Adrenal gland (tissue), 19 donors: ENCODE measurements at places on chromosomes 5 and 9. TPM values are rescaled to one million over a fixed set of nuclear protein-coding genes. Genes with fewer than 3 reads are reported as not detected.

Gene DAB2
- total RNA-seq = 168 TPM

GRCh38 chr5:127428748-127429147 is 88.7 kb upstream of the PRRC1 start:
- no peaks in the 10 kb centered on the region for H3K36me3 ChIP-seq
- H3K4me1 ChIP-seq = no peaks in the 10 kb centered on the region
- no peak overlapping the region for H3K4me3 ChIP-seq
- no peak overlapping the region for H3K27ac ChIP-seq
- no peak for DNase-seq
- H3K27me3 ChIP-seq = no peaks in the 10 kb centered on the region

Gene ELL2
- 15.2 TPM for total RNA-seq

- no peaks in the 10 kb centered on the region for H3K36me3 ChIP-seq
- no peaks in the 10 kb centered on the region for H3K4me1 ChIP-seq
- DNase-seq = no peak
- no peak overlapping the region for H3K4me3 ChIP-seq
- no peaks in the 10 kb centered on the region for H3K27me3 ChIP-seq
- H3K27ac ChIP-seq = no peak overlapping the region
Observed at GRCh38 chr9:134210908-134211810, 46.8 kb upstream of the RNU6ATAC start.

- no peaks in the 10 kb centered on the region for H3K4me1 ChIP-seq
- H3K27ac ChIP-seq = no peak overlapping the region
Observed at GRCh38 chr5:149618581-149619248, 37.4 kb downstream of the ARHGEF37 start.

GRCh38 chr9:98150164-98150563 is 31.1 kb upstream of the TRIM14 start:
- DNase-seq = no peak
- H3K4me3 ChIP-seq = no peak overlapping the region
- no peaks in the 10 kb centered on the region for H3K27me3 ChIP-seq
- peaks cover 7% of the 10 kb centered on the region for H3K4me1 ChIP-seq
- H3K27ac ChIP-seq = no peak overlapping the region

DNA sequence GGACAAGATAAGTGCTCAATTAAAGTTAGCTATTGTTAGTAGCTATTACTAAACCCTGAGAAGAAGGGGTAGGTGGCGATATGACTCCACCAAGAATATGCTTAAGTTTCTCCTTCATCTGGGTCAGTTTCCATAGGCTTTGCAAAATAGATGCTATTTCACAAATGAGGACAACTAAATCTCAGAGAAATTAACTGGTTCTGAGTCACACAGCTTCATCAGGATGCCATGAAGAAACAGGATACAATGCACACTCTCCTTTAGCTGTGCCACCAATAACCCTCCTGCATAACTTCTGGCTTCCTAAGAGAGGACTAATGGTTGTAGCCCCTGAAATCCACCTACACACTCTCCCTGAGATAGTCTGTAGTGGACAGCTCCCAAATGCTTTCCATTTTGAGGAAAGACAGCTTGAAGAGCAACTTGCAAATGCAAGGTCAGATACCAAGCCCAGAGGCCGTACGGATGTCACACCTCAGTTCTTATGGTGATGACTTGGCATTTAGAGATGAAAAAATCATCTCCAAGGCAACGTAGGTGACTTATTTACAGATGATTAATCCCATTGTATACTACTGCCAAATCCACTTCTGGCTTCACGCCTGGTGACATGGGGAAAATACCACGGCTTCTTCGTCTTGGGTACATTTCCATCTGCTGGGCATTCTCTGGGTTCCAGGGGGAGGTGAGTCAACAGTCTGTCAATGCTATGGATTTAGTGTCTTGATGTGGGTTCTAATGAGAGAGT is 251.4 kb upstream of the IL12B start:
- no peaks in the 10 kb centered on the region for H3K4me1 ChIP-seq
- H3K27me3 ChIP-seq = no peaks in the 10 kb centered on the region
- H3K36me3 ChIP-seq = no peaks in the 10 kb centered on the region
- peak; percentile 81 for DNase-seq
- no peak overlapping the region for H3K4me3 ChIP-seq

- no peak overlapping the region for H3K27ac ChIP-seq
- H3K4me1 ChIP-seq = peaks cover 52% of the 10 kb centered on the region
- H3K36me3 ChIP-seq = no peaks in the 10 kb centered on the region
- H3K4me3 ChIP-seq = no peak overlapping the region
- peak; percentile 4 for DNase-seq
Observed at GRCh38 chr5:139063664-139064054, 134.5 kb downstream of the SIL1 start.

- H3K36me3 ChIP-seq = no peaks in the 10 kb centered on the region
- H3K27me3 ChIP-seq = no peaks in the 10 kb centered on the region
- no peak for DNase-seq
- no peak overlapping the region for H3K4me3 ChIP-seq
Observed at GRCh38 chr5:81225463-81225862, 7.7 kb upstream of the CKMT2 start.

- no peaks in the 10 kb centered on the region for H3K4me1 ChIP-seq
- no peak overlapping the region for H3K4me3 ChIP-seq
- no peak overlapping the region for H3K27ac ChIP-seq
- no peak for DNase-seq
- no peaks in the 10 kb centered on the region for H3K36me3 ChIP-seq
- peaks cover 4% of the 10 kb centered on the region for H3K27me3 ChIP-seq
Observed at GRCh38 chr9:73076970-73077369, 74.7 kb upstream of the ANXA1 start.

- H3K27ac ChIP-seq = no peak overlapping the region
- no peaks in the 10 kb centered on the region for H3K4me1 ChIP-seq
- no peak for DNase-seq
- no peaks in the 10 kb centered on the region for H3K27me3 ChIP-seq
- peaks cover under 1% of the 10 kb centered on the region for H3K36me3 ChIP-seq
Observed at GRCh38 chr5:43281840-43282658, 31.2 kb downstream of the HMGCS1 start.

- no peaks in the 10 kb centered on the region for H3K27me3 ChIP-seq
- no peak overlapping the region for H3K27ac ChIP-seq
- no peak for DNase-seq
Observed at GRCh38 chr5:124996764-124997077, 250.3 kb upstream of the ZNF608 start.

Gene CCDC127
- total RNA-seq = 7.6 TPM

Gene ANKRD33B
- total RNA-seq = 0.25 TPM

DNA sequence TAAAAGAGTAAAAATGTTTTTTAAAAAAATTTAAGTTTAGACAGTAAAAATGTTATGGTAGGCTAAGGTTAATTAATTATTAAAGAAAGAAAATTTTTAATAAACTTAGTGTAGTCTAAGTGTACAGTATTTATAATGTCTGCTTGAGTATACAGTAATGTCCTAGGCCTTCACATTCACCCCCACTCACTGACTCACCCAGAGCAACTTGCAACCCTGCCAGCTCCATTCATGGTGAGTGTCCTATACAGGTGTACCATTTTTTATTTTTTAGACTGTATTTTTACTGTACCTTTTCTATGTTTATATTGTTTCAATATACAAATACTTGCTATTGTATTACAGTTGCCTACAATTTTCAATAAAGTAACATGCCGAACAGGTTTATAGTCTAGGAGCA is 234.1 kb downstream of the AUH start:
- no peak for DNase-seq
- H3K4me1 ChIP-seq = peaks cover 4% of the 10 kb centered on the region
- no peaks in the 10 kb centered on the region for H3K27me3 ChIP-seq
- H3K27ac ChIP-seq = no peak overlapping the region

- DNase-seq = no peak
- no peaks in the 10 kb centered on the region for H3K36me3 ChIP-seq
- H3K4me3 ChIP-seq = no peak overlapping the region
- H3K27ac ChIP-seq = no peak overlapping the region
Observed at GRCh38 chr5:52269859-52270258, 517.9 kb upstream of the ITGA1 start.

- DNase-seq = no peak
- H3K27ac ChIP-seq = no peak overlapping the region
- no peaks in the 10 kb centered on the region for H3K36me3 ChIP-seq
Observed at GRCh38 chr5:55141945-55142690, 17.9 kb upstream of the GPX8 start.

Gene TERT
- total RNA-seq = not detected

GRCh38 chr5:108629779-108630528 is 117.7 kb upstream of the FER start:
- H3K4me1 ChIP-seq = no peaks in the 10 kb centered on the region
- H3K4me3 ChIP-seq = no peak overlapping the region
- no peaks in the 10 kb centered on the region for H3K27me3 ChIP-seq
- H3K36me3 ChIP-seq = no peaks in the 10 kb centered on the region
- no peak overlapping the region for H3K27ac ChIP-seq

Gene SLC25A48
- not detected for total RNA-seq

DNA sequence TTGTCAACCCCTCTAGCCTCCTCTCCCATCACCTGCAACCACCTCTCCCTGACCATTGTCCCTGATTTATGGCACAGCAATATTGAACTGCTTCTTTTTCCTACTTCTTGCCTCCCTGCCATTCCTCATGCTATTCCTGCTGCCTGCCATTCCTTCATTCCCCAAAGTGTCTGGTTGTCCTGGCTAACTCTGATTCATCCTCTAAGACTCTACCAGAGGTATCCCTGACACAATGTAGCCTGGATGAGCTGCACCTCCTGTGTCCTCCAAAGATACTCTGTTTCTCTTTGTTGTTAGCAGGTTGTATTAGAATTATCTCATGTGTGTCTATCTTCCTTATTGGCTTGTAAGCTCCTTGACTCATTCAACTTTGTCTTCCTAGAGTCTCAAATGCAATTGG is 53.5 kb upstream of the PTPN3 start:
- no peak overlapping the region for H3K27ac ChIP-seq
- H3K4me3 ChIP-seq = no peak overlapping the region
- no peaks in the 10 kb centered on the region for H3K27me3 ChIP-seq
- H3K36me3 ChIP-seq = no peaks in the 10 kb centered on the region
- no peak for DNase-seq

Gene LCNL1
- total RNA-seq = 1.6 TPM

GRCh38 chr9:136808075-136808805 is 492 bp downstream of the RABL6 start:
- H3K4me1 ChIP-seq = peaks cover 9% of the 10 kb centered on the region
- peak overlapping the region; percentile 100 for H3K4me3 ChIP-seq
- no peak for DNase-seq
- peaks cover 4% of the 10 kb centered on the region for H3K36me3 ChIP-seq

DNA sequence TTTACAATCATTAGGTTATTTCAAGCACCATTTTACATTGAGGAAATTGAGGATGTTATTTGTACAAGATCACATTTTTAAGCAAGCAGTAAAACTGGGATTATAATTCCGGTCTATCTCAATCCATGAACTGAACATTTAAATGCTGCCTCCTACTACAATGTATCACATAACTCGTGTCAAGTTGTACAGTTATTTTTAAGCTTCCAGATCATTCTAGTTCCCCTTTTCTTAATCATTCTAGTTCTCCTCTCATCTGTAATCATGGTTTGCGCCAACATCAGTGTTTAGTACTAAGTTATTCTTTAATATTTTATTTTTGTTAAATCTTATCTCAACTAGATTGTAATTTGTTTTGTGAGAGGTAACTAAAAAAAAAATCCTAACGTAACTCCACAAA is 2.4 kb upstream of the UHRF2 start:
- H3K27me3 ChIP-seq = no peaks in the 10 kb centered on the region
- no peaks in the 10 kb centered on the region for H3K36me3 ChIP-seq
- H3K4me3 ChIP-seq = no peak overlapping the region
- H3K27ac ChIP-seq = no peak overlapping the region
- no peak for DNase-seq

DNA sequence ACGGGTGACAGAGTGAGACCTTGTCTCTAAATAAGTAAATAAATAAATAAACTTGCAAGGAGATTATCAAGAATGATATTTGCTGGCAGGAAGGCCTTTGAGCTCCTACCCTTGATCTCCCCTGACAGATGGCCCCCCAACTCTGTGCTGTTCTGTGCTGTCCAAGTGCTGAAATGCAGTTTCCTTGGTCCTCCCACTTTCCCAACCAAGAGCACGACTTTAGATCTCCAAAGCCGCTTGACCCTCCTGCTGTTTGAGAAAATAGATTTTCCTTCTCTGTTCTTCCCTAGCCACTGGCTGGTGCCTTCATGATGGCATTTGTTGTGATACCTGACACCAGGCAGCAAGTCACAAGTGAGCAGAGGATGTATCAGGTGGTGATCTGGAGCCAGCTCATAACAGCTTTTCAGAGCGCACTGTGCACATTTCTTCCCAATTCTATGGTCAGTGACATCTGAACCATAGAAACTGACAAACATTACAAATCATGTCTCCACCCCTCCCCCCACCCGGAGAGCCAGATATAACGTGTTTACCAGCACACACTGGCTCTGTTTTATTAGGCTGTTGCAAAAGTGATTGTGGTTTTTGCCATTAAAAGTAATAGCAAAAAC is 80.0 kb upstream of the PUM3 start:
- H3K27ac ChIP-seq = no peak overlapping the region
- no peaks in the 10 kb centered on the region for H3K36me3 ChIP-seq
- no peak for DNase-seq
- H3K4me1 ChIP-seq = no peaks in the 10 kb centered on the region
- H3K4me3 ChIP-seq = no peak overlapping the region
- H3K27me3 ChIP-seq = no peaks in the 10 kb centered on the region

- H3K27ac ChIP-seq = no peak overlapping the region
- H3K4me1 ChIP-seq = peaks cover 10% of the 10 kb centered on the region
- H3K36me3 ChIP-seq = no peaks in the 10 kb centered on the region
- H3K27me3 ChIP-seq = no peaks in the 10 kb centered on the region
- H3K4me3 ChIP-seq = no peak overlapping the region
- no peak for DNase-seq
Observed at GRCh38 chr5:65012301-65012892, 243.7 kb downstream of the CWC27 start.

Gene PKD2L2
- total RNA-seq = 0.17 TPM

- H3K4me1 ChIP-seq = no peaks in the 10 kb centered on the region
- H3K27me3 ChIP-seq = peaks cover 21% of the 10 kb centered on the region
- H3K27ac ChIP-seq = no peak overlapping the region
Observed at GRCh38 chr9:136141682-136142413, 23.2 kb upstream of the TMEM250 start.

GRCh38 chr5:9739135-9739534 is 109.0 kb upstream of the TAS2R1 start:
- H3K27ac ChIP-seq = no peak overlapping the region
- no peaks in the 10 kb centered on the region for H3K36me3 ChIP-seq
- no peak overlapping the region for H3K4me3 ChIP-seq
- DNase-seq = no peak
- no peaks in the 10 kb centered on the region for H3K4me1 ChIP-seq

Gene SAPCD2
- total RNA-seq = 0.58 TPM

DNA sequence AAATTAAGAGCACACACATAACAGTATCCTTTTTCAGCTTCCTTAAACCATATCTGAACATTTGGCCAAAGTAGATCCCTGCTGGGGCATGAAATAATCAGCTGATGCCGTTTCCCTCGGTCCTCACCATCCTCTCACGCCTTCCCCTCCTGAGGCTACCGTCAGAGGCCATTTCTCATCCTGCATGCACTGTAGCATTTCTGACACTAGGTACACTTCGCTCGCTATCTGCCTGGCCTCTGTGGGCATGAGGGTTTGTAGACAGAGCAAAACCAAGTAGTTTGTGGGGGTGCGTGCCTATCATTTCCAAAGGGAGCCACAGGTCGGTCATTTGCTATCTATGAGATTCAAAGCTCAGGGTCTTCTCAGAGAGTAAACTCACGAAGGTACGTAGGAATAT is 131.9 kb downstream of the BOD1 start:
- H3K4me1 ChIP-seq = no peaks in the 10 kb centered on the region
- H3K27me3 ChIP-seq = no peaks in the 10 kb centered on the region
- DNase-seq = no peak
- H3K4me3 ChIP-seq = no peak overlapping the region
- H3K36me3 ChIP-seq = no peaks in the 10 kb centered on the region
- H3K27ac ChIP-seq = no peak overlapping the region
